ENCODE measurements at places on chromosomes 4 and X.
A peak's percentile ranks its signal among the peaks of the same experiment; 100 is the strongest.

DNA sequence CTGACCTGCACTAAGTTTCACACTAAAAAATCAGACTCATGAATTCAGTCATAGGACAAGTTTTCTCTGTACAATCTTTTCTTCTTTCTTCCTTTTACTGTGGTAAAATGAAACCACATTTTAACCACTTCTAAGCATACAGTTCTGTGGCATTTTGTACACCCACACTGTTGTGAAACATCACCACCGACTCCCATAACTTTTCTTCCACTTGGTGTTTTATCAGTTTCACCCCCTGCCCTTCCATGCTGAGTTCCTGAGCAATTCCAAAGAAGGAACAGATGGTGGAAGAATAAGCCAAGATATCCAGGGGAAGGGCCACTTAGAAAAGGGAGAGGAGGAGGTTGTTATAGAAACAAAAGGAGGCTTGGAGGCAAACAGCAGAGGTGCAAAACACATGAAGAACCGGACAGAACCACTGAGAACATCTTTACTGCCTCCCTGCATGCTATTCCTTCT is 22.6 kb downstream of the SLC25A4 start:
- DNase-seq, result no peak

- DNase-seq, result peak; percentile 39
These were observed 16.3 kb upstream of the ESX1 start for GRCh38 chrX:104270916-104271512.

DNA sequence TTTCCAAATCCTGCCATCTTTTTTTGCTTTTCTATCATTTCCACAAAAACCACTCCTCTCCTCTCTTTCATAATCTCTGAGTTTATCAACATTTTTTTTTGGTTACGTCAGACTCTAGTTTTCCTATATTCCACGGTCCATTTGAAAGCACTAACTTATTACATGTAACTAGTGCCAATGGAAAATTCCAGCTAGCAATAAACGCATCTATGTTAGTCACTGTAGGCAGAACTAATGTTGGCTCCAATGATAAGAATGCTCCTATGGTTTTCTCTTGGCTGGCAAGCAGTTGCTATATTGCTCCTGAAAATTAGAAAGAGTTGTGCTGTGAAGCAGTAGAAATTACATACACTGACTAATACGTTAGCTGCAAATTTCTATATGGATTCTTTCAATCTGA is 634.6 kb upstream of the FTHL17 start:
- DNase-seq, result no peak

DNA sequence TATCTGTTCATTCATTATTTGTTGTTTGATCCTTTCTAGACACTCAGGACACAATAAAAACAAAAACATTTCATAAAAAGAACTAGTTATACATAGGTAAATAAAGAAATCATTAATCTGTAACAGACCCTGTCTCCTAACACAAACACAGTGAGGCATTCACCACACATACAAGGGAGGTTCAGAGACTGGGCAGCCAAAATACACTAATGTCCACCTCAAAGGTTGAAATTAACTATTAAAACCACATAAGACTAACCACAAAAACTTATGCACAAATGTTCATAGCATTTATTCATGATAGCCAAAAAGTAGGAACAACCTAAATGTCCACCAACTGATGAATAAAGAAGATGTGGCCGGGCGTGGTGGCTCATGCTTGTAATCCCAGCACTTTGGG is 7.8 kb downstream of the PAPSS1 start:
- no peak for DNase-seq

GRCh38 chrX:101550362-101550750 is at the start of gene ARMCX1:
Gene ARMCX1 (plus strand): TSS chrX:101550547. CDS start chrX:101552931, 2,384 bp downstream.
- DNase-seq, result peak; percentile 66

All from heart right ventricle (tissue), 16 donors.